ENCODE measurements at places on chromosomes 1 and 21. TPM values are rescaled to one million over a fixed set of nuclear protein-coding genes. Genes with fewer than 3 reads are reported as not detected.

HES3 gene
- not detected for total RNA-seq

LRRC39 gene
- 0.78 TPM for total RNA-seq

IL22RA1 gene
- not detected for total RNA-seq

CBR1 gene
- 65.6 TPM for total RNA-seq

AGO4 gene
- total RNA-seq: 25.0 TPM

NCF2 gene
- total RNA-seq: 21.8 TPM

GPR37L1 gene
- 0.16 TPM for total RNA-seq

YBX1 gene
- 881 TPM for total RNA-seq

CRP gene
- 0.27 TPM for total RNA-seq

TLCD4 gene
- total RNA-seq: 15.3 TPM
